Stimulated activated CD8-positive, alpha-beta memory T cell treated with anti-CD3 and anti-CD28 coated beads, Interleukin-2, amount 100 ng/mL, for 1 hour (primary cell): ENCODE measurements at places on chromosomes 2 and 18.
A peak's percentile ranks its signal among the peaks of the same experiment; 100 is the strongest.

- DNase-seq: no peak
These were observed 131.2 kb upstream of the SOX11 start for GRCh38 chr2:5561006-5561405.

- DNase-seq: no peak
These were observed 227.7 kb upstream of the BOD1L2 start for GRCh38 chr18:56919190-56919589.

DNA sequence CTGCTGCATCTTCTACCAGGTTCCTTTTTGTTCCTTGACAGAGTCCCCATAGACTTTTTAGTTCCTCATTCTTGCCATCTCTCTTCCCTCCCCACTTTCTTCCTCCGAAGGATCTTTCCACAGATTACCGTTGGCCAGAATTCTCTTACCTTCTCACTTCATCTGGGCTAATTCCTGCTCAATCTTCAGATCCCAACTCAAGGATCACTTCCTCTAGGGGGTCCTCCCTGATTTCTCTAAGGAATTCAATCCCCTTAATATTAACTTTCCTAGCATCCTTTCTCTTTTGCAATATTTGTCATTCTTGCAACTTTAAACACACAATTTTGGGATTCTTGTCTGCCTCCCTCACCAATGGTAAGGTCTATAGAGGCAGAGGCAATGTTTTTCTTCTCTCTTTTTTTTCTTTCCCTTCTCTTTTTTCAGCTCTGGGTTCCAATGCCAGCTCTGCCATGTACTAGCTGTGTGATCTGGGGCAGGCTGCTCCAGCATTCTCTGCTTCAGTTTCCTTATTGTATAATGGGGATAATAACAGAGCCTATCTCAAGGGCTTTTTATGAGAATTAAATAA lies 5.4 kb upstream of the KCNE4 start:
- no peak for DNase-seq

GRCh38 chr2:11875481-11875880 lies 129.0 kb downstream of the LPIN1 start:
- DNase-seq: no peak

- DNase-seq: no peak
These were observed 218.9 kb downstream of the CYRIA start for GRCh38 chr2:16446706-16447105.

DNA sequence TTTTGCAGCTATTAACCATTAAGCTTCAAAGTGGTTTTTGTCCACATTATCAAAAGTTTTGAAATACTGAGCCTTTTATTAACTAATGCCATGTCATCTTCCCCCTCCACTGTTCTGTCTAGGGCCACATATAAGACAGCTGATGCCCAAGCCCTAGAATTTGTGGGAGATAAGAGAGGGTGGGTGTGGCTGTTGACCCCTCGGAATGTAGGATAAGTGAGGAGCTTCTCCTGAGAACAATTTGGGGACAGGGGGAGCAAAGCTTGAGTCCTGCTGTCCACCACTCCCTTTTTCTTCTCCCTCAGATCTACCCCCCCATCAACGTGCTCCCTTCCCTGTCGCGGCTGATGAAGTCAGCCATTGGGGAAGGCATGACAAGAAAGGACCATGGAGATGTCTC lies 14.3 kb upstream of the ANKRD53 start:
- DNase-seq: no peak

GRCh38 chr2:48984922-48985321 lies 169.4 kb downstream of the FSHR start:
- DNase-seq: no peak

GRCh38 chr2:229230256-229230655 lies 40.8 kb downstream of the PID1 start:
- DNase-seq: no peak

- DNase-seq: no peak
These were observed 3.5 kb downstream of the SLC4A3 start for GRCh38 chr2:219630770-219631405.

- DNase-seq: no peak
These were observed 36.6 kb downstream of the UPP2 start for GRCh38 chr2:158138255-158138654.

DNA sequence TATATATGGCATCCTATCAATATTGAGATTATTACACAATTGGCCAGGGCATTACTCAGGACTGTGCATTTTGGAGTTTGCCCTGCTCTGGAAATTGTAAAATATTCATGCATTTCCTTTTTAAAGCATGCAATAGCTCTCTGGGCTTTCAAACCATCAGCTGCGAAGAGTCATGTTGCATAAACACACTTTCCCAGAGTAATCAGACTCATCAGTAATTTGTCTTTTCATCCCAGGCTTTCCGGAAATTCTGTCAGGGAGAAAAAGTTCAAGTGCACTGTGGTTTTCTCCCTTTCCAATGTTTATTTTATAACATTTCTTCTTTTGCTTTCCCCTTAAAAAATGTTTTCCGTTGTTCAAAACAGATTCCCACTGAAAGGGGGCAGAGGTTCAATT lies 38.9 kb upstream of the FHL2 start:
- no peak for DNase-seq

GRCh38 chr18:12744103-12744502 lies 41.3 kb downstream of the PSMG2 start:
- no peak for DNase-seq

GRCh38 chr2:208489687-208490086 lies 83.1 kb downstream of the PTH2R start:
- no peak for DNase-seq

- DNase-seq: no peak
These were observed 1.8 kb upstream of the KLHL41 start for GRCh38 chr2:169507698-169508097.

DNA sequence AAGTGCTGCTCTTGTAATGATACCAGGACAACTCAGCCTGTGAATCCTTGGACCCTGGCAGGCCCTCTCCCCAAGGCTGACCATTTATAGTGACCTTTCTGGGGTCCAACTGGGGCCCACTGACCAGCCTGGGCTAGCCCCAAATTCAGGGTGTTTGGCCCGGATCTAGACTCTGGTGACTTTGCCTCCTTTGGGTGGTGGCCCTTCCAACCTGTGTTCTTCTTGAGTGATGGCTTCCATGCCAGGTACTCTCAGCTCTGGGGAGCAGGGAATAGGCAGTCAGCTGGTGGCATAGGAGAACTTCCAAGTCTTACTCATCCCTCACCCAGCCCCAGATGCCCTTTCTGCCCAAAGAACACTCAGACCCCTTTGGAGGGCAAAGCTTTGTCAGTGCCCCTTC lies 10.3 kb downstream of the MYO7B start:
- DNase-seq: no peak

- no peak for DNase-seq
These were observed 44.1 kb downstream of the FARP2 start for GRCh38 chr2:241399941-241400922.

DNA sequence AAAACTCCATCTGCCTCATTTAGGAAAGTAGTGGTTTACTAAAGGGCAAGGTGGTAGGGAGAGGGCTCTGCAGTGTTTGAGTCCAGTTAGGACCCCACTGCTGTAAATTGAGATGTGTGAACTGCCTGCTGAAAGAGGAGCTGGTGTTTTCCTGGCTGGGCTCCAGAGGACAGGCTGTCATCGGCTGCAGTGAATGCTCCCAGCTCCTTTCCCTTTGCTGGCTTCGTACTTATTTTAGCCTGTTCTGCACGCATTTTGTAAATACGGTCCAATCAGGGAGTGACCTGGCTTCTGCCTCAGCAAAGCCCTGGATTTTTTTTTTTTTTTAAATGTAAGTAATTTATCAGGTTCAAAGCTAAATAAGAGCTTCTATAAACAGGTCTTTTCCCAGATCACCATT lies 37.5 kb downstream of the SLC4A3 start:
- no peak for DNase-seq

DNA sequence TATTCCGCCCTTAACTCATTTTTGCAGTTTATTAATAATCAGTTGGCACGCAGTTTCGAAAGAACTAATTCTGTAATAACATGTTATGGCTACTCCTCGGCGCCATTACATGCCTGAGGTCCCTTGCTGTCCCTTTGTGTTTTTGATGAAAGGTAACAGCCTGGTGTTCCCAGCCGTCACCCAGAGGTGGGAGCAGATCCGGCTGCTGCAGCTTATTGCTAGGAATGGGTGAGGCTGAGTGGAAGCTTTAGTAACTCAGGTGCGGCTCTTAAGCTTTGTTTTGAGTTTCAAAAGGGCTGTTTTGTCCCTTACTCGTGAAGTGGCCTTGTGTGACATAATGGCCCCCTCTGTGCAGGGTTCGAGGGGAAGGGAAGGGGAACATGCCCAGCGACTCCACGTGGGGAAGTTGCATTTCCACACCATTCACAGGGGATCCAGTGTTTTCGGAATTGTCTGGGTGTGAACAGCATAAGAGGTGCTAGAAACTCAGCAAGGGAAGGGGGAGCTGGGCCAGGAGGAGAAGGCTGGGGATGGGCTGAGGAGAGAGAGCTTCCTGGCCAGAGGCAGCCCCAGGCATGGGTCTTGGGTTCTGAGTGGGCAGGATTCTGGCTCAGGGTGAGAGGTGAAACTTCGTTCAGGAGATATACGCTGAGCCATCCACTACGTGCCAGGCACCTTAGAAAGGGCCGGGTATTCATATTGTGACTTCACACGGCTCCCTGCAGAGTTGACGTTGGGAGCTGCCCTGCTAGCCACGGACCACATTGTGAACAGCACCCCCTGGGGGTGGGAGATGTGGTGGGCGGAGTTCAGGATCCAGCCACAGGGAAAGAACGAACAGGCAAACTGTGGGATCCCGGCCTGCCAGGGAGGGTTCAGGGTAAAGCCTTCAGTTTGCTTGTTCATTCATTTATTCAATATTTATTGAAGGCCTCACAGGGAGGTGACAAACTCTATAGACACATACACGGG lies 84.4 kb downstream of the TGOLN2 start:
- DNase-seq: no peak

DNA sequence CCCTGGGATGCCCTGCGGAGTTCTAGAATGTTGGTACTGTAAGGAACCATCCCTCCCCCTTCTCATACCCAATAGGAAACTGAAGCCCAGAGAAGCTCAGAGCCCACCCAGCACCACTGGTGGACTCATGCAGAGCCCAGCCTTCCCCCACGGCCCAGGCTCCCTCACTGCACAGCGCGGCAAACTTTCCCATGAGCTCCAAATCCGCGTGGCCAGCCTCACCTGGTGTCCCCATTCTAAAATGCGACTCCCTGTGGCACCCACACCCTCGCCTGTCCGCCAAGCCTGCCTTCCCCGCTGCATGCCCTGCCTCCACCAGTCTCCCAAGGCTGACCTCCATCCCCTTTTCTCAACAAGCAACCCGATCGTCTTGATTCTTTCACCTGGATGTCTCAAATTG lies 51.1 kb downstream of the PTGR3 start:
- no peak for DNase-seq

DNA sequence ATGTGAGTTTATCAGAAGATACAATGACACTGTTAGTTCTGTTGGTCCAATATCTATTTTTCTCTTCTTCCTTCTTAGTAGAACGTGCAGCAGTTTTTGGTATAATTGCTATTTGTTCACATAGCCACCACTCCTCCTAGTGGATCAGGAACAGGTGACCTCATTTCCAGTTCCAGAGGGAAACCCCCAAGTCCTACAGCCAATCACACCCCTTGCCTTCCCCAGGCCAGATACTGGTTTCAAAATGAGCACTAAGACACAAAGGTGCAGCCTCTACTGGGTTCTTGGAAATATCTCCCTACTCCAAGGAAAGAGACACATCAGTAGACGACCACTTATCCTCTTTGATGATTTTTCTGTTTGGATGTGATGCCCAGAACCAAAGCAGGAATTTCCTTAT lies 103.2 kb downstream of the TCF4 start:
- DNase-seq: no peak

DNA sequence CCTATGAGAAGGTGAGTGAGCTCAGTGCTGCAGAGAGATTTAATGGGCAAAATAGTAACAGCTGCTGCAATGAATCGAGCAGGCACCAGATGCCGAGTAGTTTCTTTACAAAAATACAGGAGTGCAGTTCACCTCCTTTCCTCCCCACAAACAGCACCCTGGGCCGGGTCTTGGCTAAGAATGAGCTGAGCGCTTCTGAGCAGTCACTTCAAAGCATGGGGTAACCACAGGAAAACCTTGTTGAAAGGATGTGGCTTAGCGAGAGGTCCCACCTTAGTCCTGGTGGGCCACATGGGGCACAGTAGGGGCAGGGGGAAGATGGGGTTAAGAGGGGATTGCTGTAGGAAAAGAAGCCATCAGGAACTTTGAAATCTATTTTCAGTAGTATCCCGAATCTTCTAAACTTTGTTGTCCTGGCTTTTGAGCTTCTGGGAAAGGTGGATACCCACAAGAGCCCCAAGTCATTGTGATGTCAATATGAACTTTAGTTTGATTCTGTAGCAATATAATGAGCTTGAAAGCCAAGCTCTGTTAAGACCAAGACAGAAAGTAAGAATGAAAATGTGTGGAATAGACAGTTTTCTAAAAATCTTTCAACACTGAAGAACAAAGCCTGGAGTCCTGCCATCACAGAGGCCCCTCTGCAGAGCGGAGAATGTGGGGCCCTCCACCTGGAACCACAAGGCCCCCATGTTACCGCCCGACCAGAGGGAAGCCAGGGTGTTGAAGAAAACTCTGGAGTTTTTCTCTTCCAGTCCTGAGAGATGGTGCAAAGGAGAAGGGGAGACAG lies 101.0 kb upstream of the ZNF236 start:
- DNase-seq: peak; percentile 42

DNA sequence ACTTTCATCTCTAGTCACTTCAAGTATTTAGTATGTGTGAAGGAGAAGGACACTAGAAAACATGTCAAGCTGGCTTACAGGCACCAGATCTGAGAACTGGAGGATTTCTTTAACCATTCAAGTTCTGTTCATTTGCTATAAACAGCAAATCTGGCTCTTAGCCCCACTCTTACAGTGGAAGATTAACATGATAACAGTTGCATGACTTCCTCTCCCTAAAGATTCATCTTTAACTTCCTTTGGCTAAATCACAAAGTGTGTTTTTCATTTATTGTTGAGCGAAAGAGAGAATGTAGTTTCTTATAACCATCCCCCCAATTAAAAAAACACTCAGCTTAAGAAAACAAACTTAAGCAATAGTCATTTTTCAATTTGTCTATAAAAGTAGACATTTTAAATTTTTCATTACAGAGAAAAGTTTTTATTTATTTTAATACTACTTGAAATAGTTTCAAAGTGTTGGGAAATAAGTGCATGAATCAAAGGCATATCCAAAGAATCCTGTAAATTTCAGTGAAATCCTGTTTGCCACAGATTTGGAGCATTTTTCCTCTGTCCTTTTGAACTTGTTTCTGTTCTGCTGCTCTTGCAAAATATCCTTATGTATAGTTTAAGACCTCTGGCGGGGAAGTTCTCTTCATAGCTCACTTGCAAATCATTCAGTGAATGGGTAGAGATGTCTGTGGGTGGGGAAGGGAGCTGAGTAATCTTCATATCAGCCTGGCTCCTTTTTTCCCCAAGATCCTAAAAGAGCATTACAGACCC lies 241.0 kb upstream of the RBBP8 start:
- DNase-seq: no peak
